Mesendoderm (in vitro differentiated cells): ENCODE measurements at places on chromosomes 13 and 19.

- no peak for DNase-seq
Measured at GRCh38 chr13:101523154-101524131, 71.0 kb downstream of the ITGBL1 start.

DNA sequence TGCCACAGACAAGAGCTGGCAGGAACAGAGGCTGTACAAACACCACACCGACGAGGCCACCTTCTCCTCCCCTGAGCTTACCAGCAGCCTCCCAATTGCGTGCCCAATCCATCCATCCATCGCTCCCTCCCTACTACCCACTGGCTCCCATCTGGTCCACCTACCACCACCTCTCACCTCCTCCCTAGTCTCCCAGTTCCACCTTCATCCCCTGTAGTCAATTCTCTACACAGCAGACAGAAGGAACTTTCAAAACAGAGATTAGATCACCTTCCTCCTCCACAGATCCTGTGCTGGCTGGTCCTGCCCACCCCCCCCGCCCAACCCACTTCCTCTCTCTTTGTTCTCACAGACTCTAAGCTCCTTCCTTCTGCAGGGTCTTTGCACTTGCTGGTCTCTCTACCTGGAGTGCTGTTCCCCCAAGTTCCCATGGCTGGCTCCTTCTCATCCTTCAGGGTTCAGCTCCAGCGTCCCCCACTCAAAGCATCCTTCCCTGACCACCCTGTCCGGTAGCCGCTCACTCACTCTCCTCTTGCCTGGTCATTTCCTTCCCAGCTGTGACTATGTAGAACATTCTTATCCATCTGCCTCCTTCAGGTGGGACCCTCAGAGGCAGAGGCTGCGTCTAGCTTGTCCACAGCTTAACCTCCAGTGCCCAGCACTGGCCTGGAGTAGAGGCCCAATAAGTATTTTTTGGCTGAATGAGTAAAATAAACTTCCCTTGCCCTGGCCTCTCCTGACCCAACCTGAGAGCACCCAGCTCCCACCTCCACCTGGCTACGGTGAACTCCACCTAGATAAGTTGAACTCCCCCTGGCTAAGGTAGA, 23.0 kb downstream of the PIN1 start:
- DNase-seq: no peak

GRCh38 chr13:37192956-37193355, 87.5 kb upstream of the CSNK1A1L start:
- DNase-seq: no peak

GRCh38 chr13:45951166-45951565, 99.6 kb upstream of the SIAH3 start:
- DNase-seq: no peak

DNA sequence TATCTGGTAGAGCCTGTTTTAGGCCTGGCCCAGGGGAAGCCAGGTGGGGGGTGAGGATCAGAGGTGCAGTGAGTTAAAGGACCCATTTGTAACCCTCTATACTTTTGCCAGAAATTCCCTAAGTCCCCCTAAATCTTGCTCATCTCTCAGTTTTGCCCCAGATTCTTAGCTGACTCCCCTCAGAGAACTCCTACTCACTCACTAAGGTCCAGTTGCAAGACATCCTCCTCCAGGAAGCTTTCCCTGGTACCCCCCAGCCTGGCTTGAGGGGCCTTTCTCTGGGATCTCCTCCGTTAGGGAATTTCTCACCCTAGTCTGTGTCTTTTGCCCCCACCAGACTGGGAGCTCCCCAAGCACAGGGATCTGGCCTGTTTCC, 1.9 kb downstream of the TSKS start:
- DNase-seq: peak; percentile 13

DNA sequence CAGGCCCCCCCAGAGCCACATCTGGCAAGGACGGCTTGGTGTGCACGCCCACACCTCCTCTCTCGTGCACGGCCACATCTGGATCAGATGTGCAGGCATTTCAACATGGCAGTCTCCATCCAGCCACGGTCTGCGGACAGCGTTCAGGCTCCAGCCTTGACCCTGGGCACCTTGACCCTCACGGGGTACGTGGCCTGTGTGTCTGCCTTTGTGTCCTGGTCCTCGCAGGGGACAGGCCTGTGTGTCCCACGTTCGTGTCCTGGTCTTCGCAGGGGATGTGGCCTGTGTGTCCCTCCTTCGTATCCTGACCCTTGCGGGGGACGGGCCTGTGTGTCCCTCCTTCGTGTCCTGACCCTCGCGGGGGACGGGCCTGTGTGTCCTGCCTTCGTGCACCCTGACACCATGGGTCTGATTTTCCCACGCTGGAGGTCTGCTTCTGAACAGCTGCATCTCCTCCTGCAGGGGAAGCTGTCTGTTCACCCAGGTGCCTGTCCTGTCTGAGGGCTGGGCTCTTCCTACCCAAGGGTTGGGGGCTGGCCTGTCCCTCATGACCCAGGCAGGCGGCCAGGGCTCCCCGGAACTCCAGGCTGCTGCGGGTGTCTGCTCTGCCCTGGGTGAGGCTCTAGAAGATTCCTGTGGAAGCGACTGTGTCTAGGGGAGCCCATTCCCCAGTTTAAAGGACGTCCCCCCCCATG, 25.3 kb downstream of the RASA3 start:
- DNase-seq: no peak

- no peak for DNase-seq
Measured at GRCh38 chr19:14494910-14495671, 836 bp downstream of the GIPC1 start.
